HS-5 (cell line): ENCODE measurements at places on chromosomes 4 and X.

GRCh38 chr4:1104647-1105046 is 8.7 kb downstream of the RNF212 start:
- no peak for DNase-seq

DNA sequence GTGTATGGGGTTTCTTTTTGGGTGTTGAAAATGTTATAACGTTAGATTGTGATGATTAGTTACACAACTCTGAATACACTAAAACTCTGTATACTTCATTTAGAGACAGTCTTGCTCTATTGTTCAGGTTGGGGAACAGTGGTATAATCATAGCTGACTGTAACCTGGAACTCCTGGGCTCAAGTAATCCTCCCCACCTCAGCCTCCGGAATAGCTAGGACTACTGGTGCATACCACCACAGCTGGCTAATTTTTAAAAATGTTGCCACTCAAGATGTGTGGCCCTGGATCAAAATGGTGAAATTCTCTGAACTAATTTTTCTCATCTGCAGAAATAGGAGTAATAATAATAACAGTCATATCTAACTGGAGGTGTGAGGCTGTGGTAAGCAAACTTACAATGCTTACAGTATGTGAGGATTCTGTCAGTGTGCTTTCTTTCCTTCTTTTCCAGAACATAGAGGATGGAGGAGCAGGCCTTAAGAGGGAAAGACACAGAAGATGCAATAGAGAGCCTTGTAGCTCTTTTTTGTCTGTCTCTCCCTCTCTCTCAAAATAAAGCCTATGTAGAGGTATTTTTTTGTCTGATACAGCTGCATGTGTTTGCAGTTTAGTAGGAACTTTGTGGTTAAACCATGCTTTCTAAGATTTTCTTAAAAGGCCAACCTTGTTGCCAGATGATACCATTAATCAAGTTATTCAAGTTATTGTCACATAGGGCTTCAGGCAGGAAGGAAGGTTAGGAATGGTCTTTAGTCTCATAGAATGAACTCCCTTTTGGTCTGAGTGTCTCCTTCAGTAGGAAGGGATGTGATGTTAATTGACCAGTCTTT is 7.5 kb downstream of the ADD1 start:
- DNase-seq = no peak

GRCh38 chr4:115485402-115485801 is 372.0 kb upstream of the NDST4 start:
- DNase-seq = no peak

GRCh38 chr4:1201851-1202525 is 29.6 kb upstream of the SPON2 start:
- no peak for DNase-seq

DNA sequence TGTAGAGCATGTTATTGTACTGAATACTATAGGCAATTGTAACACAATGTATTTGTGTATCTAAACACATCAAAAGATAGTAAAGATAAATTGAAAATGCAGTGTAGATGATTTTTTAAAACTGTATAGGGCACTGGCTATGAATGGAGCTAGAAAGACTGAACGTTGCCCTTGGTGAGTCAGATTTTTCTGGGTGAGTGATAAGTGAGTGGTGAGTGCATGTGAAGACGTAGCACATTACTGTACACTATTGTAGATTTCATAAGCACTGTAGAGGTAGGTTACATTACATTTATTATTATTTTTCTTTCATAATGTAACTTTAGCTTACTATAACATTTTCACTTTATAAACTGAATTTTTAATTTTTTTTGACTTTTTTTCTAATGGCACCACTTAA is 1491.6 kb downstream of the TECRL start:
- DNase-seq = no peak

- DNase-seq = no peak
These were observed 5.9 kb downstream of the APOO start for GRCh38 chrX:23901805-23902204.

DNA sequence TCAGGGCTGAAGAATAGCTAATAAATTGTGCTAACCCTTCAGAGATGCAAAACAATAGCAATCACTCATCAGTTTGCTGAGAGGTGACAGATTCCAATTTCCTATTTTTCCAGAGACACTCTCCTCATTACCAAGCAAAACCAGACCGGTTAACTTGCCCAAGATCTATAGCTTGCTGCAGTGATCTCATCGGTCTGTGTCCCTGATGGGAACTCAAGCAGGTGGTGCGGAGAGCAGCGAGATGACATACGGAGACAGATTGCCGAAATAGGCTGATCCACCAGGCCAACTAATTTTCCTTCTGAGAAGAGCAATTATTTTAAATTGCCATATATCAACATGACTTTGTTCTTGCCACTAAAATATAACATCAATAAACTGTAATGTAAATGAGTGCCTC is 10.5 kb upstream of the DCHS2 start:
- DNase-seq = no peak

GRCh38 chr4:25301471-25301870 is 11.1 kb upstream of the ZCCHC4 start:
- DNase-seq = no peak

GRCh38 chr4:26985873-26986272 is 125.2 kb downstream of the STIM2 start:
- DNase-seq = no peak

GRCh38 chr4:52578951-52579350 is 80.2 kb downstream of the USP46 start:
- DNase-seq = no peak

DNA sequence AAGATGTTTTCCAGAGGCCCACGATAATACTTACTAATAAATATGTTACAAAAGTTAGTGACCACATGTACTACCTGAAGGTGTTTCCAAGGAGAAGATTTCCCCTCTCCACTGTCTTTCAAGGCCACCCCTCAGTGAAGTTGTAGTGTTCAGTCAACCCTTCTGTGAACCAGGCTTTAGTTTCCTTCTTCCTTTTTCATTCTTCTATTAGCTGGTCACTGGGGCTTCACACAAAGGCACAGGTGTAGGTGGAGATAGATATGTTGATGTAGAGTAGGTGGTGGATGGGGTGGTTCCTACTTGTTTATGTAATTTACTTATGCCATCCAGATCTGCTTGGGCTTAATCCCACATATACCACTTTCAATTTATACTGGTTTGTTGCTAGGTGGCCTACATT is 43.3 kb upstream of the ADAM29 start:
- no peak for DNase-seq

- DNase-seq = no peak
These were observed 847.8 kb upstream of the SLIT2 start for GRCh38 chr4:19403786-19404370.

DNA sequence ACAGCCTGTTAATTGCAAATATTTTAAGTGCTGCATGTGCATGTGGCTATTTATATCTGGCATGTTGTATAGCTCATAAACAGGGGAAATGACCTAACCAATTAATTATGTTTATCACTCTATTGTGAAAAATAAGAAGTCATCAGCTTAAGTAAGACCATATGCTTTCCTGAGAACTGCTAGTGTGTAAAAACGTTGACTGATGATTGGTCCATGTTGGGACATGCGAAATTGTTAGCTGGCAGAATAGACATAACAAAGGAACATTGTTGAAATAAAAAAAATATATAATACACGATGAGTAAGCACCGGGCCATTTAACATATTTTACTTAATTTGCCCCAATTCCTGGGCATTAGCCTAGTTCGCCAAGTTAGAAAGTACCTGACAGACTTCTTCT is 207.5 kb downstream of the ANK2 start:
- DNase-seq = peak; percentile 64

- no peak for DNase-seq
These were observed 519.2 kb downstream of the ARAP2 start for GRCh38 chr4:35725131-35725530.

- no peak for DNase-seq
These were observed 64.9 kb downstream of the HMGB2 start for GRCh38 chr4:173269280-173269679.

DNA sequence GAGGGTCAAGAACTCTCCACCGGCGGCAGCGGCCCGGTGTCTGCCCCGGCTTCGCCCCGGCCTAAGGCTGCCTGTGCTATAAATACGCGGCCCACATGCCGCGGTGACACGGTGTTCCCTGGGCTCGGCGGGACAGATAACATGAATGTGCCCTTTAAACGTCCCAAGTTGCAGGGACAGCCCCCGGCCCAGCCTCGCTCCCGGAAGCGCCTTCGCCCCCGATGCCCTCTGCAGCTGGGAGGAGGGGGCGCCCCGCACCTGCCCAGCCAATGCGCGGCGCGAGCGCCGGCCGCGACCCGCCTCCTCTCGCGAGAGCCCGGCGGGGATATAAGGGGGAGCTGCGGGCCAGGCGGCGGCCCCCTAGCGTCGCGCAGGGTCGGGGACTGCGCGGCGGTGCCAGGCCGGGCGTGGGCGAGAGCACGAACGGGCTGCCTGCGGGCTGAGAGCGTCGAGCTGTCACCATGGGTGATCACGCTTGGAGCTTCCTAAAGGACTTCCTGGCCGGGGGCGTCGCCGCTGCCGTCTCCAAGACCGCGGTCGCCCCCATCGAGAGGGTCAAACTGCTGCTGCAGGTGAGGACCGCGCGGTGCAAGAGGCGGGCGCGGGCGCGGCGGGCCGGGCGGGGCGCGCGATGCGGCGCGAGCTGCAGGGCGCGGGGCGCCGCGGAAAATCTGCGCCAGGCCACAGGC is at the start of gene SLC25A4:
SLC25A4 (plus strand) TSS at position 355 of the 689 bp plus-strand sequence; CDS start at position 462, 107 bp downstream.
- no peak for DNase-seq

DNA sequence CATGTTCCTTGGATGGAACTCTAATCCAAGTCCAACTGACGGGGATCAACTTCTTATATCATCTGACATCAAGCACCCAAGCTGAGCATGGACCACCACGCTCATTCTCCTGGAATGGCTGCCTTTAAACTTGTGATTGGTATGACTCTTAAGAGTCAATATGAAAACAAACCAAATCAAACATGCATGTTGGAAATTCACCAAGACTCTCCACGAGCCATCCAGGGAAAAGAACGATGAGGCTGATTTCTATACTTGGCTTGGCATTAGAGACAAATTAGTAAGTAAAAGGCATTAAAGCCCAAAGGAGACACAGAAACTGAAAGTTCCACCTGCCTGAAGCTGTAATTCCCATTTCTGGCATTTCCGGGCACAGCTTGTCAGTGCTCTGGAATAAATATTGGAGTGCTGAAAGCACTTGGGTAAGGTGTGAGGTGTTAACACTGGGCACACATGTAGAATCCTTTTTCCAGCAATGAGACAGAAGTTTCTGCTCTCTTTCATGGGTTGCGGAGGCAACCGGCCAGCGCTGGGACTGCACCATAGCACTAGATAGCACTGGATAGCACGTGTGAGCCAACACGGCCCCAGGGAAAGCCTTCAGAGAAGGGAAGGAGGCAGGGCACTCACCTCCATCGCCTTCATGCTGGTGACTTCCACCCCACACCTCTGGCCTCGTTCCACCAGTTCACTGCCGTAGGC is 42.1 kb upstream of the CENPU start:
- DNase-seq = no peak

DNA sequence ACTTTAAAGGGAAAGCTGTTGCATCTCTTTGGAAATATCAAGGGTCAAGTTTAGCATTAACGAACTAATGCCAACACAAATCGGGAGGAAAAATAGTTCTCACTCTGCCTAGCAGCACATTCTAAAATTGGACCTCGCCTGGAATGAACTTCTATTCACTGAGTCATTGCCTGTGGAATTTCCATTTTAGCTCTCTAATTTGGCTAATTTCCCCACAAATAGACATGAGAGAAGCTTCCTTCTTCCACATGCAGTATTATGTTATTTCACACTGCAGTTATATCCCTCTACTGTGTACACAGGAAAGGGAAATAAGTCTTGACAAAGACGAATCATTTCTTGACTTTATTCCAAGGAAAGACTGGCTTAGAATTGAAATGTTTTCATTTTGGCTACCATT is 9.3 kb downstream of the ZXDA start:
- no peak for DNase-seq

DNA sequence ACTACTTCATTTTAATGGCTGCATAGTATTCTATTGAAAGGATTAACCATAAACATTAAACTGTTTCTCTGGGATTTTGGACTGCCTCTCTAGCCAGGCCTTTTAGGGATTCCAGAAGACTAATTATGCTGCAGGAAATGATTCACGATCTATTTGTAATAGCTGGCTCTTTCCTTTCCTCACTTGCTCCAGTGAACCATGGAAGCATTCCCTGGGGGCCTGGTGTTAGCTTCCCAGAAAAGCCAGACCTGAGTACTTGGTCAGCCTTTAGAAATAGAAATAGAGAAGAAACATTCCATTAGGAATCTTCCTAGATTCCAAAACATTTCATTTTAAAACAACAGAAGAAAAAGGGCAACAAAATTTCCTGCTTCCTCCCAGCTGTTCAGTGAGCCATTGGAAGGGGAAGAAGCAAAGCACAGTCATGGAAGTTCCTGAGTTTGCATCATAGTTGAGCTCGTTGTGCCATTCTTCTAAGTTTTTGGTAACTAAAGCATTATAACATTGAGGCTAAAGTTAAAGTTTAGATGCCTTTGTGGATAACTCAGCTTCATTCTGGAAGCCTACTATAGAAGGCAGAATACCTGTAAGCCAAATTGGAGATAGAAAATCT is 83.5 kb downstream of the NPNT start:
- DNase-seq = peak; percentile 58

GRCh38 chr4:51858605-51859202 is 15.8 kb downstream of the DCUN1D4 start:
- no peak for DNase-seq

GRCh38 chr4:183855323-183856190 is 49.5 kb upstream of the STOX2 start:
- DNase-seq = no peak
